ENCODE measurements at places on chromosomes 11 and 22.
A peak's percentile ranks its signal among the peaks of the same experiment; 100 is the strongest.

DNA sequence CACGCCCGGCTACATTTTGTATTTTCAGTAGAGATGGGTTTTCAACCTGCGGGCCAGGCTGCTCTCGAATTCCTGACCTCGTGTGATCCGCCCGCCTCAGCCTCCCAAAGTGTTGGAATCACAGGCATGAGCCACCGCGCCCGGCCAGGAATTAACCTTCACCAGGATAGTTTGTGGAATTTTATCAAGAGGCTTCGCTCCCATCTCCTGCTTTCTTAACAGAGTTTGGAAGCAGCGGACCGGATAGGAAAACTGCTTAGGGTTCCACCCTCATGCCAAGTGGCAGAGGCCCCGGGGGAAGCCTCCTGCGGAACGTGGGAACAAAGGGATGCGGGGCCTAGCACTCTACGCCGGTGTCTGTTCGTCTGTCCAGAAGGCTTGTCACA, 229.9 kb downstream of the ST3GAL4 start:
- DNase-seq: no peak

GRCh38 chr11:78085972-78086371, 6.3 kb upstream of the NDUFC2 start:
- DNase-seq: no peak

DNA sequence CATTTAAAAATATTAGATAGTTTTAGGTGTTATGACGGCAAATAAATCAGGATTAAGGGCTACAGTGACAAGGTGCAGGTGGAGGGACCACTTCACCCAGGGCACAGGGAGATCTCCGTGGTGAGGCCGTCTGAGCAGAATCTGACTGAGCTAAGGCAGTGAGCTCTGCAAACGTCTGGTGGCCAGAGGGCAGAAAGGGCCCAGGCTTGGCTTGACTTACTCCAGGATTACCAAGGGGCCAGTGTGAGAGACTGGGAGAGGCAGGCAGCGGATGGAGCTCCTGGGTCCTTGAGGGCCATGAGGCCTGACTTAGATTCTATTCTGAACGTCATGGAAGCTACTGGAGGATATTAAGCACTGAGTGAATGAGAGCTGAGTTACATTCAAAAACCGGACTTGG, 125.9 kb upstream of the B3GAT1 start:
- no peak for DNase-seq

GRCh38 chr11:104908186-104908531, 9.9 kb upstream of the CASP12 start:
- DNase-seq: no peak

GRCh38 chr22:42848941-42849550, 8.0 kb downstream of the ARFGAP3 start:
- no peak for DNase-seq

DNA sequence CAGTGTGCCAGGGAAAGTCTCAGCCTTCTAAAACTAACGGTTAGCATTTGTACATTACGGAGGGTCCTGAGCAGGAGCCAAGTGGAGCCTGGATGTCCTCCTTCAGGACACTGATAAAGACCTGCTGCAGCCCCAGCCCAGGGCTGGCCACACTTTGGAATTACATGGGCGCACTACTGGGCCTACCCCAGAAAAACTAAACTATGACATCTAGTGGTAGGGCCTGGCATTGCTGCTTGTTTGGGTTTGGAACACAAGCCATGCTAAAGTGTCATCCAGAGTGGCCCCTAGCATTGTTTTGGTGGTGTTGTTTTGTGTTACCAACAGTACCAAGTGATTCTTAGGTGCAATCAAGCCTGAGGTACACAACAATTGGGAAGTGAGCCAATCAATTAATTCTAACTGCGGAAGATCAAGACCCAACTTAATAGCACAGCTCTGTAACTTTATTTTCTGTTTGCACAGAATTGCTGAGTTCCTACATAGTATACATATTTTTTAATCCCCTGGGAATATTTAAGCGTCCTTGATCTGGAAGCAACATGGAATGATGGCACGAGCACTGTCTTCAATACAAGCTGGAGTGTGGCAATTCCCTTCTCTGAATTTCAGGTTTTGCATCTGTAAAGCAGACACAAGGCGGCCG, 340.7 kb downstream of the LARGE1 start:
- DNase-seq: peak; percentile 37

GRCh38 chr11:1747753-1748635, 2.4 kb downstream of the IFITM10 start:
- DNase-seq: no peak

DNA sequence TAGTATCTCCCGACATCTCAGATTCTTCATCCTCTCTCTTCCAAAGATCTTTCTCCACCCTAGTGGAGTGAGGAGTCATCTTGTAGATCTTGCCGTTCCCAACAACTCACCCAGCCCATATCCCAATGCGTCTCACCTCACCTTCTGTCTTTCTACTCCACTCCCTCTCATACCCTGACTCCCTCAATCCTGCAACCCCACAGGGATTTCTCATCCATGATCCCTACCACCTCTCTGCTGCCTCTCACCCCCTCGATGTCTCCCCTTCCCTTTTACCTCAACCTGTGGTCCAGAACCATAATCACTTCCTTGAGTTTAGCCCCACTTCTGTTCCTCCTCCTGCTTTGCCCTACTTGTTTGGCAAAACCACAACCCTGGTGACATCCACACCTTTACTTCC, 41.7 kb downstream of the OTOG start:
- DNase-seq: no peak

- DNase-seq: no peak
These were observed 2.0 kb downstream of the HSCB start for GRCh38 chr22:28743852-28744251.

GRCh38 chr22:30045494-30045887, 34.8 kb upstream of the HORMAD2 start:
- no peak for DNase-seq

- peak; percentile 90 for DNase-seq
These were observed 83.1 kb downstream of the MN1 start for GRCh38 chr22:27718186-27719035.

GRCh38 chr11:109075976-109076375, 346.0 kb upstream of the C11orf87 start:
- no peak for DNase-seq

DNA sequence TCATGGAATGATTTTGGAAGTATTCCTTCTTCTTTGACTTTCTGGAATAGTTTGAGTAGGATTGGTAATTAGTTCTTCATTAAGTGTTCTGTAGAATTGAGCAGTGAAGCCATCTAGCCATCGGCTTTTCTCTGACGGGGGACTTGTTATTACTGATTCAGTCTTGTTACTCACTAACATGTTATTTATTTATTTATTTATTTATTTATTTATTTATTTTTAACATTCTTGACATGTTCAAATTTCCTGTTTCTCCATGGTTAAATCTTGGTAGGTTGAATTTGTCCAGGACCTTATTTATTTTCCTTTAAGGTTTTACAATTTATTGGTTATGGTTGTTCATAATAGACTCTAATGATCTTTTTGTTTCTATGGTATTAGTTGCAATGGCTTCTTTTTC, 15.2 kb upstream of the OR10Q1 start:
- no peak for DNase-seq

DNA sequence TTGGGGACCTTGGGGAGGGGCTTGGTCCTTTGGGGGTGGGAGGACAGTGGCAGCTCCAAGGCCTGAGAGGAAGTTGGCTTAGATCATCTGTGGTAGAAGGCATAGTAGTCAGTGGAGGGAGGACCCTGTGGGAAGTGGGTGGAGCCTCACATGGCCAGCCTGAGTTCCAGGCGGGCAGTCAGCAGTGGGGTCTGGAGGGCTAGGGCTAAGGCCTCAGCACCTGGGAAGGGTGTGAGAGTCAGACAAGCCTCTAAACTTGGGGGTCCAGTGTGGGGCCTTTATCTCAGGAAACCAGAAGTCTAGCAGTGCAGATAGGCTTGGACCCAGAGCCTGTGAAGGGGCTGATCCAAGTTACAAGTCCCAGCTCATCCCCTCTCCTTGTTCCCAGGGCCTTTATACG, 4.0 kb downstream of the NLRX1 start:
- no peak for DNase-seq
